ENCODE measurements at places on chromosomes 1 and 21. TPM values are rescaled to one million over a fixed set of nuclear protein-coding genes. Genes with fewer than 3 reads are reported as not detected.
A peak's percentile ranks its signal among the peaks of the same experiment; 100 is the strongest.

The PTPRC gene
- total RNA-seq: not detected

The S100A2 gene
- total RNA-seq: 3.9 TPM

The CD1B gene
- not detected for total RNA-seq

DNA sequence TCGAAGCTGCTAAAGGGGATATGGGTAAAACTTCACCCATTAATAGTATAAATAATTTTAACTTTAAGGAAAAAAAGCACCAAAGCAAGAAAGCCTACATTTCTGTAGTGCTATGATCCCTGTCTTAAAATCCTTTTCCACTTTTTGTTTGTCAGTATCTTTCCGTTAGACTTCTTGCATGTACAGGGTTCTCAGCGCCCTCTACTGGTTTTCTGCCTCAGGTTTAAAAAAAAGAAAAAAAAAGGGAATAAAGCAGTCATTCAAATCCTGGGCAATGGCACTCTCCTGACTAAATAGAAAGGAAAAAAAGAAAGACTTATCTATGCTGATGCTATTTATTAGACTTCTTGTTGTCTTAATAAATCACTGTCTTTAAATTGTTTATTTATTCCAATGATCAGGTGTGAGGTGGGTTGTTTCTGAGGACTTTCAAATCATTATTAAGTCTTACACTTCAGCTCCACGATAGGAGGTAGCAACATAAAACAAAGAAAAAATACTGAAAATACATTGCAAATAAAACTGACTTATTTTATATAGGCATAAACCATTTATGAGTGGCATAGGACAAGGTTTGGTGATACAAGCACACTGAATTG is 475.4 kb upstream of the NR5A2 start:
- peak; percentile 36 for DNase-seq

The COL11A1 gene
- 0.12 TPM for total RNA-seq

The ADCY10 gene
- 0.06 TPM for total RNA-seq

GRCh38 chr1:66575739-66576138 is 41.8 kb downstream of the SGIP1 start:
- no peak for DNase-seq

GRCh38 chr1:200771625-200772555 is 33.2 kb downstream of the CAMSAP2 start:
- no peak for DNase-seq

The C1orf52 gene
- 13.2 TPM for total RNA-seq

DNA sequence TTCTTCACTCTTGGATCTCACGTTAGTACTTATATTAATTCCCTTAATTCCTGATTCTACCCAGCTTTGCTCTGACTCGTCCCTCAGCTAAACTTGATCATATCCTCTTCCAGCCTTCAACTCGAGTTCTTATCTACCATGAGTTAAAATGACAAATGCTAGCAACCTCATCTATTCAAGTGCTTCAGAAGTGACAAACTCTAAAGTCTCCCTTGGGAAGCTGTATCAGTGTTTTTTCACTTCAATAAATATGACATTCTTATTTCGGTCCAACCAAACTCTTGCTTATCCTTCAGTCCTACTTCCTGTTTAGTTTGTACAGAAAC is 75.3 kb downstream of the FOXJ3 start:
- no peak for DNase-seq

- no peak for DNase-seq
Measured at GRCh38 chr1:33237579-33237978, 18.7 kb upstream of the ZNF362 start.

The CCDC185 gene
- not detected for total RNA-seq

The HSF2BP gene
- total RNA-seq: 1.7 TPM

- no peak for DNase-seq
Measured at GRCh38 chr21:46125846-46126301, 28.0 kb downstream of the COL6A2 start.

DNA sequence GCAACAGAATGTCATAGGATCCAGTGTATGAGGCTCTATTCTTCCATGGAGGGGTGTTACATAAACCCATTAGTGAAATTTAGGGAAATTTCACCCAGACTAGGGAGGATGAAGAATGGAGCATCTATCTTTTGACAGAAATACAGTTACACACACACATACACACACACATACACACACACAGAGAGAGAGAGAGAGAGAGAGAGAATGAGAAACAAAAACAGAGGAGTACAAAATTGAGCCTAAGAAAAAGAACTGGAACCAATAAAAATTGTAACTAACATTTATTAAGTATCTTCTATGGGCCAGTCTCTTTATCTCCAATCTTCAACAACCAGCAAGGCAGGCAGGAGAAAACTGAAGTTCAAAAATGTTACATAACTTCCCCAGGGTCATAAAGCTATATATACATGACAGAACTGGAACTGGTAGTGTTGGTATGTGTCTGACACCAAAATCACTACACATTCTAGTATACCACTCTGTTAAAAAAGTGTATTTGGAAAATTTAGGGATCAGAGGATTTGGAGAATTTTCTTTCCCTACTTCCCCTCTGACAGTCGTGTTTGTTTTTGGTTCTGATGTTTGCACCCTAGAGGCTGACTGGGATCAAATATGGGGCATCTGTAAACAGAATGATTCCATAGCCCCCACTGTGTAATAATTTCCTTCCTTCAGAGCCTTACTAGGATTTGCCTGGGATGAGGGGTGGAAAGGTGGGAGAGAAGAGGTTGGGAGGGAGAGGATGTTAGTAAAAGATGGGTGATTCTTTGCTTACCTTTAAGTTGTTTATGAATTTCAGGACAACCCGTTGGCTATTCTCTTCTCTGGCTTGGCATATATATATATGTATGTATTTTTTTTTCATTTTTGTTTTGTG is 1.0 kb upstream of the ZFYVE9 start:
- no peak for DNase-seq

- no peak for DNase-seq
Measured at GRCh38 chr21:45641480-45642035, 2.0 kb upstream of the PCBP3 start.

GRCh38 chr1:1978108-1978507 is 25.5 kb downstream of the CFAP74 start:
- DNase-seq: no peak

- DNase-seq: no peak
Measured at GRCh38 chr1:151146072-151146411, 389 bp downstream of the SEMA6C start.

DNA sequence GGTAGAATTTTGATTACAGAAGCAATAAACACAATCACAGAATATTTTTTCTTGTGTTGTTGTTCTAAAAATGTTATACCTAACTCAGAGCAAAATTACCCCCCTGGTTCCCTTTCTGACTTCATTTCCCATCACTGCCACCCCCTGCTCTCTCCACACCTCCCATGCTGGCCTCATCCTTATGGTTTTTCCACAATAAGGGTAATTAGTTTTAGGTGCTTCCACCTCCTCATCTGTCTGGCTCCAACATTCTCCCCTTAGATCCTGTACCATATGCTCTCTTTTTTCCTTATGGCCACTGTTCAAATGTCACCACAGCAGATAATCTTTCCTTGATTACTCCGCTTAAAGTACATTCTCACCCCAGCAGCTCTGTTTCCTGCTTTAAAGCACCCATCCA is 2208.6 kb downstream of the MRPL39 start:
- no peak for DNase-seq

DNA sequence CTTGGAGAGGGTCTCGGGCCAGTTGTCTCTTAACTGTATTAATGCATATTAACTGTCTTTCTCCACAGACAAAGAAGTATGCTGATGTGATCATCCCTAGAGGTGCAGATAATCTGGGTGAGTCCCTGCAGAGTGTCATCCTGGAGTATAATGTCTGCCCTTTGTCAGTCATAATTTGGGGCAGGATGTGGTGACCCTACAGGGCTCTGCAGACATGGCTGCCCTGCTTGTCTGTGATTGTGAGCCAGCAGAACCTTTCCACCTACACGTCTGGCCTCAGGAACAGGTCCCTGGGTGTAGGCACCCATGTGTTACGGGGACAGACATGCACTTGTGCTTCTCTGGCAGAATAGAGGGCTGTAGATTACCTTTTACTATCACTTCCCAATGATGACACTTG is 78.4 kb downstream of the UCK2 start:
- no peak for DNase-seq

DNA sequence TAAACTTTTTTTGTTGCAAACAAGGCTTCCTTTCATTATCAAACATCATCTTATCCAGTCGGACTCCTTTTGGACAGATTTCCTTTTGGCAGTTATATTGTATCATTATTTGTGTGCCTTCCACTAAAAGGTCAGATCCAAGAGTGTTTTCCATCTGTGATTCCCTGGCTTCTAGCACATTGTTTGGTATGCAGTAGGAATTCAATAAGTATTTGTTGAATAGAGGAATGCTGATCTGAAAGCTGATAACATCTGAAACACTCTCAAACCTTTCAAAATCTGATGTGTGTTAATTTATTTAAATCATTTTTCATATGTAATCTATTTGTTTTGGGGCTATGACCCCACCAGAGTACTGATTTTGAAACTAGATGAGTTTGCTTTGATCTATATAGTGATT is 39.0 kb downstream of the NDC1 start:
- peak; percentile 22 for DNase-seq
